ENCODE measurements at places on chromosomes 7 and 10.

GRCh38 chr10:63666836-63667383 lies 145.7 kb downstream of the REEP3 start:
- no peak for DNase-seq

DNA sequence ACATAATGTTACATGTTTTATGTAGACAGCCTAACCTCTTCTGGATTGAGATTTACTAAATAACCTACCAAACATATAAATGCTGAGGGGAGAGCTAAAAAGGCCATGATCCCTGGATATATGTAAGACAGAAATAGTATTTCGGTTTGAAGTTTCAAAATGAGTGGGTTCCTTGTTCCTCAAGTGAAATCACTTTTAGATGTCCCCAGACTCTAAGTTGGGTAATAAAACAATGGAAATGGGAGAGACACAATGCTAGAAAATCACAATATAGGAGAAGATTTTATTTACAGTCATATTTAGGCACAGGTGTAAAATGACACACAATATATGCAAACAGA lies 56.5 kb downstream of the SHTN1 start:
- no peak for DNase-seq

DNA sequence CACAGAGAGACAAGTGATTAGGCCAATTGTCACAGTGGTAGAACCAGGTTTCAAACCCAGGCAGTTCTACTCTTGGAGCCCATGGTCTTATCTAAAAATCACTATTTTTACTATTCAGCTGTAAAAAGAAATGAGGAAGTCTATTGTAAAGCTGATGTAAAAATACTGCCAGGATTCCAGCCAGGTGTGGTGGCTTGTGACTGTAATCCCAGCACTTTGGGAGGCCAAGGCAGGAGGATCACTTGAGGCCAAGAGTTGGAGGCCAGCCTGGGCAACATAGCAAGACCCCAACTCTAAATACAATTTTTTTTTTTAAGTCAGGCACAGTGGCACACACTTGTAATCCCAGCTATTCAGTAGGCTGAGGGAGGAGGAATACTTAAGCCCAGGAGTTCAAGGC lies 40.4 kb downstream of the HIP1 start:
- no peak for DNase-seq

DNA sequence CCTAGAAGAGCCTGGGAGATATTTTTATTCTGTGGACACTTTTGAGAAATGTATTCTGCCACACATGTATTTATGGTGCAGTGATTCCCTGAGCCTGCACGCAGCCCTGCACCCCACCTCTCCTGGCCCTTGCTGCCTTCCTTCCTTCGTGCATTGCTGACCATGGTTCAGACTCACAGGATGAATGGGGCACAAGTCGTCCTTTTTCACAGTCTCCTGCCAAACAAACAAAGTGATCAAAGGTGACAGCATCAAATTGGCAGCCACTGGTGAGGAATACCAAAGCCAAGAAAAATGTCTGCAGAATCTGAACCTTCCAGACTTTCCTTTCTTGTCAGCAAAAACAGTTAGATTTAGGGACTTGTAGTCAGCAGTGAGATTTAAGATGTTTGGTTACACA lies 215.0 kb downstream of the ACTR3B start:
- DNase-seq = no peak

DNA sequence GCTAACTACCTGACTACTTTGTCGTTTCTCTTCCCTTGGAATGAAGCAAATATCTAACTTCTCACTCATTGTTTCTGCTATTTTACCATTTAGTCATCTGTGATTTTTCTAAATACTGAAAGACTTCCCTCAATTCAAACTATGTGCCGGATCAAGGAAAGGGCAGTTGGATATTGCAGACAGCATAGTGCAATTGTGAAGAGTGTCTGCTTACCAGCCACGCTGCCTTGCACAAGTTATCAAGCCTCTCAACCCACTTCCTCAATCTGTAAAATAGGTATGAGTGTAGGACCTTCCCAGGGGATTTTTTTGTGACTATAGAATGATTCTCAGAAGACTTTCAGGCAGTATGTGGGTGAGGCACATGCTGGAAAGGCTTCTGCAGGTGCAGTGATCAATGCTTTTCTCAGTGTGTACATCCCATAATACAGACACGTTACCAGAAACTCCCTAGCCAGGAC lies 54.3 kb downstream of the EGFR start:
- DNase-seq = no peak

DNA sequence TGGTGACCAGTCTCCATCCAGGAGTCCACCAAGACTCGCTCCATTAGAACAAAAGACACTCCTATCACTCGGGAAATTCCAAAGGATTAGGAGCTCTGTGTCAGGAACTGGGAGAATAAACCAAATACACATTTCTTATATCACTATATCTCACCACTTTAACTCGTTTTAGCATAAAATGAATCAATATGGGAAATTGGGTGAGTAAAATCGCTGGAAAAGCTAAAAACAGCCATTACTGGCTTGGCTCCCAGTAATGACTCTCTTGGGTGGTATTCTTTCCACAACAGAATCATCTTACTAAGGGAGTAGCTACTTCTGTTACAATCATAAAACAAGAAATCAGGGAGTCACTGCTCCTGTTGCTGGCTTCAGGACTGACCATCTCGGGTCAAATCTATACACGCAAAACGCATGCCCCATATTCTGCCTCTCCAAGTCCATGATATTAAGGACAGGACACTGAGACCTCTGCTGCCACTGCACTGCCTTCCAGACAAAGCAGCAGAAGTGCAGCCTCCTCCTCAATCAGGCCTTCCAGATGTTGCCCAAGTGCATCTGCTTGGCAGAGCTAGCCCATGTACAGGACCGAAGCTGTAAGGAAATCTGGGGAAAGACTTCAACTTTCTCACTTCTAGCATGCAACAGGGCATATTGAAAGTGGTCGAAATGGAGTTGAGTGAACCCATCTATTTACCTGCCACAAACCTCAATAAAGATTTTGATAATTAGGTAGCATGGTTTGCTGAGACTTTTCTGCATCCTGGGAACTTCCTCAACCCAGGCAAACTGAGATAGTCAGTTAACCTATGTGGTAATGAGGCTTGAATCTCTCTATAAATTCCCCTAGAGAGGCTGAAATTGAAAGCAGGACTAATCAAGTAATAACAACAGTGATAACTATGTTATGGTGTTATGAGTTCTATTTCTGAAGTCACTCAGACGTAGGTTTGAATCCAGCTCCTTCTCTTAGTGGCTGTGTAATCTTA lies 14.4 kb upstream of the PANK1 start:
- DNase-seq = no peak

GRCh38 chr7:149773446-149774236 lies at the start of gene ZNF467:
Gene ZNF467 (minus strand): TSS chr7:149773588. CDS start chr7:149771032, 2,556 bp downstream.
- DNase-seq = no peak

GRCh38 chr10:132493246-132493755 lies 44.3 kb upstream of the INPP5A start:
- DNase-seq = no peak
